ENCODE measurements at places on chromosomes 5 and 9. TPM values are rescaled to one million over a fixed set of nuclear protein-coding genes. Genes with fewer than 3 reads are reported as not detected.

The ENHO gene
- total RNA-seq, result 0.39 TPM

DNA sequence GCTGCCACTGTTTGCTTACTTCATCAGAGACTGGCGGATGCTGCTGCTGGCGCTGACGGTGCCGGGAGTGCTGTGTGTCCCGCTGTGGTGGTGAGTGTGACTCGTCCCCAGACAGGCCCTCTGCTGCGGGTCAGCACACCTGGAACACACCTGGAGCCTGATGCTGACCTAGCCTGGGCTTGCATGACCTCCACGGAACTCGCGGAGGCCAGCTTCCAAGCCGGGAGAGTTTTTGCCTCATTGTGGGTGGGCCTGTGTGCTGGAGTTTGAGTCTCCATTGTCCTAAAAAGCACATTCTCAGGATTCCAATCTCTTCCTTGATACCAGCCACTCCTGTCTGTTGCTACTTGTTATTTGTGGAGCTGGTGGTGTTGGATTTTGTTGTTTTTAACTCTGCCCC, 28.1 kb downstream of the SLC22A4 start:
- H3K36me3 ChIP-seq, result no peaks in the 10 kb centered on the region
- no peak for DNase-seq
- no peak overlapping the region for H3K27ac ChIP-seq
- H3K4me3 ChIP-seq, result no peak overlapping the region
- H3K4me1 ChIP-seq, result no peaks in the 10 kb centered on the region
- H3K27me3 ChIP-seq, result no peaks in the 10 kb centered on the region

- DNase-seq, result no peak
- H3K27ac ChIP-seq, result no peak overlapping the region
- no peaks in the 10 kb centered on the region for H3K27me3 ChIP-seq
- H3K36me3 ChIP-seq, result no peaks in the 10 kb centered on the region
- H3K4me3 ChIP-seq, result no peak overlapping the region
Measured at GRCh38 chr5:151495320-151495719, 47.9 kb downstream of the SLC36A1 start.

DNA sequence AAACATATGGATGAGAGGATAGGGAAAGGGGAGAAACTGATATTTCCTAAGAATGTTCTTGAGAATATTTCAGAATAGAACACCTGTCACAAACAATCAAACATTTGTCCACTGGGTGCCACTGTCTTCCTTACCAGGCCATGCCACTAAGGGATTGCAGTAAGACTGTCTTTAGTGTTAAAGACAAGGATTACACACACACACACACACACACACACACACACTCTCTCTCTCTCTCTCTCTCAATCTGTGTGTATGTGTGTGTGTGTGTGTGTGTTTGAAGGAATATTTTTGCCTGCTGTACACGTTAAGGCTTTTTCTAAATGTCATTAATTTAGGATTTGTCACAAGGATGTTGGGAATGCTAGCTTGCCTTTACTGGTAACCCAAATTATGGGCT, 54.4 kb downstream of the CCDC192 start:
- no peak overlapping the region for H3K27ac ChIP-seq
- H3K27me3 ChIP-seq, result no peaks in the 10 kb centered on the region
- peak; percentile 5 for DNase-seq
- no peaks in the 10 kb centered on the region for H3K4me1 ChIP-seq

DNA sequence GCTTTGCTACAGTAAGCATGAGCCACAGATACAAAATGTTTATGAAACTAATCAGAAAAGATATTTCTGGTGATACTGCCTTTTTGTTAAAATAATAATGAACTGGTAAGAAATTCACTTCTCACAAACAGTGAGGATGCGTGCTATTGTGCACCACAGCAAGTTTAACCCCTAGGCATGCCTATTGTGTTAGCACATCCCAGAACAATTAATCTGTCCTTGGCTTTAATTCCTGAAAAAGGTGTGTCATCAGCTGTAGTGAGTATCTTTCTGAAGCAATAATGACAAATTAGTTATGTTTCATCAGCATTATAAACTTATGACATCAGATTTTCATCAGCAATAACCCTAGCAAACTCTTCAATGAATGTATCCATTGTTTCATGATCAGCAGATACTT, 1307.2 kb downstream of the EFNA5 start:
- DNase-seq, result no peak
- H3K4me3 ChIP-seq, result no peak overlapping the region
- no peaks in the 10 kb centered on the region for H3K36me3 ChIP-seq
- no peaks in the 10 kb centered on the region for H3K4me1 ChIP-seq
- H3K27me3 ChIP-seq, result no peaks in the 10 kb centered on the region

DNA sequence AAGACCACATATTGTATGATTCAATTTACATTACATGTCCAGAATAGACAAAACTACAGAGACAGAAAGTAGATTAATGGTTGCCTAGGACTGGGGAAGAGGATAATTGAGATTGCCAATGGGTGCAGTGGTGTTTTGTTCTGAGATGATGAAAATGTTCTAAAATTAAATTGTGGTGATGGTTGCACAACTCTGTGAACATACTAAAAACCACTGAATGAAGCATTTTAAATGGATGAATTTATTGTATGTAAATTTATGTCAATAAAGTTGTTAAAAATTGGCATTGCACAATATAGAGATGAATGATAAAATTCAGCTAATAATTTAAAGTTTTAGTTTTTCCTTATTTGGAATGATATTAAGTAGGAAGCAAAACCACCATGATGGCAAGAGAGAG, 109.5 kb upstream of the NR4A3 start:
- H3K4me3 ChIP-seq, result no peak overlapping the region
- no peaks in the 10 kb centered on the region for H3K27me3 ChIP-seq
- H3K4me1 ChIP-seq, result no peaks in the 10 kb centered on the region
- H3K27ac ChIP-seq, result no peak overlapping the region
